ENCODE measurements at places on chromosomes 11 and 22.

GRCh38 chr11:129368889-129369672 lies 6.6 kb upstream of the BARX2 start:
- no peak for DNase-seq

- DNase-seq, result no peak
Measured at GRCh38 chr11:93784935-93785360, 866 bp downstream of the MED17 start.

GRCh38 chr11:95306123-95306522 lies 75.1 kb upstream of the SESN3 start:
- DNase-seq, result no peak

GRCh38 chr11:123760894-123761293 lies 6.6 kb upstream of the OR6X1 start:
- DNase-seq, result no peak

GRCh38 chr22:46323162-46323561 lies 12.4 kb upstream of the TRMU start:
- DNase-seq, result no peak

- no peak for DNase-seq
Measured at GRCh38 chr22:27474112-27474571, 327.4 kb downstream of the MN1 start.

GRCh38 chr11:46112961-46113607 lies 8.2 kb downstream of the PHF21A start:
- no peak for DNase-seq

- DNase-seq, result no peak
Measured at GRCh38 chr11:35682230-35683173, 19.9 kb downstream of the TRIM44 start.

- no peak for DNase-seq
Measured at GRCh38 chr22:37994982-37995381, 10.6 kb upstream of the SOX10 start.

DNA sequence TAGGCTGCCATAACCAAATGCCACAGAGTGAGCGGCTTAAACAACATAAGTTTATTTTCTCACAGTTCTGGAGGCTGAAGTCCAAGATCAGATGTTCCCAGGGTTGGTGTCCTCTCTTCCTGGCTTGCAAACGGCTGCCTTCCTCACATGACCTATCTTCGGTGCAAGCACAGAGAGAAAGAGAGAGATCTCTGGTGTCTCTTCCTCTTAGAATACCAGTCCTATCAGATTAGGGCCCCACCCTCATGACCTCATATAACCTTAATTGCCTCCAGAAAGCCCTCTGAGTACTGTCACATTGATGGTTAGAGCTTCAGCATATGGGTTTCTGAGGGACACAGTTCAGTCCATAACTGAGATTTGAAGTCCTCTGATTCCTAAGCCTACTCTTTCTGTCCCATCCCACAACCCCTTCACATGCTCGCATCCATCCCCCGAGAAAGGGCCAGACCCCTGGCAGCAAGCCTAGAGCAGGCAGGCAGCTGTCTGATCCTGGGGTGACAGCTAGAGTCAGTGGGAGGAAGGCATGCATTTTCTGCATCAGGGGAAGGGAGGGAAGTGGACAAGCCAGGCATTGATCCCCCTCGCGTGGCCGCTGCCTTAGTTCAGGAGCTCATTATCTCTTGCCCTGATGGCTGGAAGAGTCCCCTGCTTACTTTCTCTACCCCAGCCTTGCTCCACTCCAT lies 114.1 kb downstream of the FAR1 start:
- no peak for DNase-seq

DNA sequence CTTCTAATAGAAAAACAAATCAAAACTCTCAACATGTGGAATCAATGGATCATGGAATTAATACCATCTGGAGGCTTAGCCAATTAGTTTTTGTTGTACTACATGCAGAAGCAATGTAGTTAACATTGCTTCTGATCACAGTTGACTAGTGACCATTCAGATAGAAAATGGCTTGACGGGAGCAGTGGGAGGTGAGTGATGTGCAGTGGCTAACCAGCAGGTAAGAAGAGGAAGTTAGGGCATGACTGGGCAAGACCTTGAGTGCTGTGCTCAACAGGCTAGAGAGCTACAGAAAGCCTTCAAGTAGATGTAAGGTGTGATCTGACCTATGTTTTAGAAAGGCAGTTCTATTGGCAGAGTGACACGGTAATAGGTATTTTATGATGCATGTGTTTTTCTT lies 60.7 kb upstream of the ALKBH3 start:
- DNase-seq, result no peak
